ENCODE measurements at places on chromosomes 6 and 20. TPM values are rescaled to one million over a fixed set of nuclear protein-coding genes. Genes with fewer than 3 reads are reported as not detected.
A peak's percentile ranks its signal among the peaks of the same experiment; 100 is the strongest.

DNA sequence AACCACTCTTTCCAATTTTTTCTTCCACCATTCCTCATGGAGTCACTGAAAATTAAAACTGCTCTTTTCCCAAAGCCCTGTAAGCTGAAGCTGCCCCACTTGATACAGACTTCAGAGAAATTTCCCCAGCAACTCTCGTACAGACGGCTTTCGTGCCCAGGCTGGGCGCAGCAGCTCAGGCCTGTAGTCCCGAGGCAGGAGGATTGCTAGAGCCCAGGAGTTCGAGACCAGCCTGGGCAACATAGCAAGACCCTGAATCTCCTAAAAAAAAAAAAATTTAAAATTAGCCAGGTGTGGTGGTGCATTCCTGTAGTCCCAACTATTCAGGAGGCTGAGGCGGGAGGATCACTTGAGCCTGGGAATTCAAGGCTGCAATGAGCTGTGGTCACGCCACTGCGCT lies 6.6 kb downstream of the PPDPF start:
- H3K36me3 ChIP-seq = no peaks in the 10 kb centered on the region
- DNase-seq = peak; percentile 26
- no peak overlapping the region for H3K27ac ChIP-seq
- no peaks in the 10 kb centered on the region for H3K27me3 ChIP-seq
- no peak overlapping the region for H3K4me3 ChIP-seq
- H3K4me1 ChIP-seq = peaks cover 4% of the 10 kb centered on the region

DNA sequence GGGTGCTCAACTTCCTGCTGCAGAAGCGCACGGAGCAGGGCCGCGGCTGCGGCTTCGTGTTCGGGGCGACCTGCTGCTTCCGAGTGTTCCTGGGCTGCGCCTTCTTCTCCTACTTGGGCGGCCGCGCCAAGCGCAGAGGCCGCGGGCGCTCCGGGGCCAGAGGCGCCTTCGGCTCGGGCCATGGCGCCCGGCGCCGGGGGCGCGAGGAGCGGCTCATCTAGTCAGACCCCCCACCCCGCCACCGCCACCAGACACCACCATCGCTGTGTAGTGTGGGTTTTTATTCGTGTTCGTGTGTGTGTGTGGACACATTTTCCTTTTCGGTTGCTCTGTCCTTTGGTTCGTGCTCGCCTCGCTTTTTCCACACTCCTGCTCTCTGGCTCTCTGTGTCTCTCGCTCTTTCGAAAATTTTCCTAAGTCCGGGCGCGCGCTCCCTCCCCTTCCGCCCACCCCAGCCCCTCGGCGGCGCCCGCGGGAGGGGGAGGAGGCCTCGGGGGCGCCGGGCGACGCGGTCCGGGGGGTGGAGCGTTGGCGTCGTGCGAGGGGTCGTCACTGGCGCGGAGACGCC lies 38.1 kb downstream of the GNAS start:
- H3K27ac ChIP-seq = peak overlapping the region; percentile 78
- peak overlapping the region; percentile 98 for H3K4me3 ChIP-seq
- H3K27me3 ChIP-seq = no peaks in the 10 kb centered on the region
- H3K36me3 ChIP-seq = peaks cover 11% of the 10 kb centered on the region
- H3K4me1 ChIP-seq = peaks cover 29% of the 10 kb centered on the region

- H3K4me3 ChIP-seq = no peak overlapping the region
- DNase-seq = no peak
- H3K4me1 ChIP-seq = no peaks in the 10 kb centered on the region
- H3K27ac ChIP-seq = no peak overlapping the region
- H3K36me3 ChIP-seq = no peaks in the 10 kb centered on the region
Observed at GRCh38 chr20:52269321-52269720, 77.7 kb upstream of the ZFP64 start.

DNA sequence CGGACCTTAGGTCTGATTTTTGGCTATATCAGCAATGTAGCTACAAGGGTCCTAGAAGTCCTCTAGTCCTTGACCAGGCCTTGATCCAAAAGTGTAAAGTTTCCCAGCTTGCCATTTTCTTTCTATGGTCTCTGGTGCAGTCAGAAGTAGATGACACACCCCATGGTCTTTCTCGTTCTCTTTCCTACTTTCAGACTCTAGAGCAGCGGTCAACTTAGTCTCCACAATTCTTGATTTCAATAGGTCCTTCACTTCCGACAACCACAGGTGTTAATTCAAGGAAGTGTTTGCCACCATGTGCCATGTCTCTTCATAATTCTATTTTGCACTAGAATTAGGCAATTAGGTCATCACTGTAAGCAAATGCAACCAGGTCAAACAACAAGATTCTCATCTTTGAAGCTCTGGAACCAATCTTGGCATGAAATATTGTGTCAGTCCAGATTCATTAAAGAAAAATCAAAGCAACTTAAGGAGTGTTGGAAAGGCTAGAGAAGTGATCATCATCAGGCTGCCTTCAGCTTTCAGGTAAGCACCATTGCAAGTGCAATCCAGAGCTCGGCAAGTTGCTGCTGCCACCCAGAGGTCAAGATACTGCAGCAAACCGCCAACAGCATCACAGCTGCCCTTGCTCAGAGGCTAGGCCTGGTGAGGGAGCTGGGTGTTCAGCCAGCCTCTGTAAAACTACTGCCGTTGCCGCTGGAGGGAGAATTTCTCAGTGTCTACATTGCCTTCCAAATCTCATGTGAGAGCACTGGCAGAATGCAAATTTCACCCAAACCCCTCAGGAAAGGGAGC lies 5.6 kb upstream of the SYNE1 start:
- H3K4me3 ChIP-seq = no peak overlapping the region
- H3K36me3 ChIP-seq = no peaks in the 10 kb centered on the region
- peaks cover 21% of the 10 kb centered on the region for H3K4me1 ChIP-seq

GRCh38 chr6:73264446-73264845 lies 1.4 kb upstream of the KHDC1 start:
- H3K36me3 ChIP-seq = no peaks in the 10 kb centered on the region
- no peak for DNase-seq
- no peak overlapping the region for H3K27ac ChIP-seq
- no peaks in the 10 kb centered on the region for H3K27me3 ChIP-seq
- H3K4me1 ChIP-seq = peaks cover 28% of the 10 kb centered on the region

- DNase-seq = no peak
- H3K4me1 ChIP-seq = peaks cover 31% of the 10 kb centered on the region
- H3K27ac ChIP-seq = no peak overlapping the region
- no peaks in the 10 kb centered on the region for H3K36me3 ChIP-seq
- no peak overlapping the region for H3K4me3 ChIP-seq
Observed at GRCh38 chr6:39056191-39056590, 7.6 kb downstream of the GLP1R start.

DNA sequence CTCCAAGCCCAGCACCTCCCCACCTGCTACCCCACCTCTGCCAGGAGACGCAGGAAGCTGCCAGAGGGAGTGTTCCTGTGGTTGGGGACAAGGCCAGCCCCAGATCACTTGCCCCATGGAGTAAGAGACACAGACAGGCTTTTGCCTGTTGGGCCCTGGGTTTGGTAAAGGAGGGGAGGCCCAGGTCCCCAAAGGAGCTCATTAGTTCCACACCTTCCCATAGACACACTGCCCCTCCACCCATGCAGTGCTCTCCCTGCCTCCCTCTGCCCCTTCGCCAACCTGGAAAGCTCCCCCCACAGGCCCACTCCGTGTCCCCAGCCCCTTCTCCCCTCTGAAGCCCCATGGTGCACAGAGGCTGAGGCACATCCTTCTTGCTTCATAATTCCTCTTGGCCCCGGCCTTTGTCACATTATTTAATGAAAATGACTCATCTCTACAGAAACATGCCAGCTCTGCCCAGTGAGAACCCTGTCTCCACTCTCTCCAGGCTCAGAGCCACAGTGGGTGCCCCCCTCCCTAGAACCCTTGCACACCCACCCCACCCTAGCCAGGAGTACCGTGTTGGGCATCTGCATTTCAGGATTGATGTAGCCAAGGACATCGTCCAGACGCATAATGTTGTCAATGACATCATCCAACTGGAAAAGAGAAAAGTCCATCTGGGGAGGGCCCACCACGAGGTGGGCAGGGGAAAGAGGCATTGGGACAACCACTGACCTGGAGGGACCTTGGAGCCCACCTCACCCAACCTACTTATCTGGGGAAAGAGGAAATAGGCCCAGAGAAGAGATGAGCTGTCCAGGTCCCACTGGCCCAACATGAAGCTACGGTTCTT lies 46.0 kb downstream of the TFEB start:
- H3K4me1 ChIP-seq = peaks cover 20% of the 10 kb centered on the region
- peak overlapping the region; percentile 64 for H3K27ac ChIP-seq
- no peaks in the 10 kb centered on the region for H3K27me3 ChIP-seq
- no peak for DNase-seq

- H3K27me3 ChIP-seq = no peaks in the 10 kb centered on the region
- H3K36me3 ChIP-seq = peaks cover 7% of the 10 kb centered on the region
- H3K4me3 ChIP-seq = no peak overlapping the region
- H3K4me1 ChIP-seq = no peaks in the 10 kb centered on the region
- DNase-seq = no peak
Observed at GRCh38 chr20:8798505-8798904, 270.4 kb upstream of the PLCB4 start.

- H3K4me3 ChIP-seq = no peak overlapping the region
- peaks cover 3% of the 10 kb centered on the region for H3K27me3 ChIP-seq
- no peak for DNase-seq
- no peak overlapping the region for H3K27ac ChIP-seq
Observed at GRCh38 chr6:163113358-163113962, 301.1 kb upstream of the QKI start.

DNA sequence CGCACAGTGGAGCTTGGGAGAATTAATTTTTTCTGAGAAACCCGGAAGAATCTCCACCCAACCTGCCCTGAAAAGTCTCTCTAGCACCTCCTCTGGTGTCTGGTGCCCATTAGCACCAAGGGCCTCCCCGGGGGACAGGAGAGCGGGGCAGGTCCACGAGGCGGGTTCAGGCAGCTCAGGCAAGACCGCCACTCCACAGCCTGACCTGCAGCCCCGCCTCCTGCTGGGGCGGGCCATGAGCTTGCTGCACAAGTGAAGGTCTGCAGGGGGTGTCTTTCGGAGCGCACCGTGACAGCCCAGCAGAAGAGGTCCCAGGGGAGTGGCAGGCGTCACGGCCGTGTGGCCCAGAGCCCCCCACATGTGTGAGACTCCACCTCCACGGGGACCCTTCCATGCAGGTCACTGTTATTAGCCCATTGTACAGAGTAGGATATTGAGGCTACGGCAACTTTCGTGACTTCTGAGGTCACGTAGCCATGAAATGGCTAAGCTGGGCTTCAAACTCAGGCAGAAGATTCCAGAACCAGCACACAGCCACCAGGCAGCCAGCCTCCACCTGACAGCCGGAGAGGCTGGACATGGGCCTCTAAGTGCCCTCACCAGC lies 63.9 kb upstream of the SLCO4A1 start:
- H3K27ac ChIP-seq = no peak overlapping the region
- H3K4me3 ChIP-seq = no peak overlapping the region
- H3K4me1 ChIP-seq = peaks cover 4% of the 10 kb centered on the region
- DNase-seq = no peak
- no peaks in the 10 kb centered on the region for H3K36me3 ChIP-seq
- H3K27me3 ChIP-seq = peaks cover 39% of the 10 kb centered on the region

- DNase-seq = peak; percentile 93
- no peaks in the 10 kb centered on the region for H3K27me3 ChIP-seq
- peak within 1 kb of the TSS; percentile 97 for H3K27ac ChIP-seq
- peaks cover 44% of the 10 kb centered on the region for H3K4me1 ChIP-seq
- peak within 1 kb of the TSS; percentile 97 for H3K4me3 ChIP-seq
Observed at GRCh38 chr6:33313709-33314514, at the start of gene TAPBP. Gene TAPBP (minus strand): TSS chr6:33314078. CDS start chr6:33314041, 37 bp downstream.

- peak overlapping the region; percentile 92 for H3K27ac ChIP-seq
- no peak for DNase-seq
- H3K4me1 ChIP-seq = peaks cover 68% of the 10 kb centered on the region
- H3K4me3 ChIP-seq = peak overlapping the region; percentile 95
- H3K36me3 ChIP-seq = peaks cover 16% of the 10 kb centered on the region
Observed at GRCh38 chr6:31659649-31660380, 763 bp downstream of the C6orf47 start.

DNA sequence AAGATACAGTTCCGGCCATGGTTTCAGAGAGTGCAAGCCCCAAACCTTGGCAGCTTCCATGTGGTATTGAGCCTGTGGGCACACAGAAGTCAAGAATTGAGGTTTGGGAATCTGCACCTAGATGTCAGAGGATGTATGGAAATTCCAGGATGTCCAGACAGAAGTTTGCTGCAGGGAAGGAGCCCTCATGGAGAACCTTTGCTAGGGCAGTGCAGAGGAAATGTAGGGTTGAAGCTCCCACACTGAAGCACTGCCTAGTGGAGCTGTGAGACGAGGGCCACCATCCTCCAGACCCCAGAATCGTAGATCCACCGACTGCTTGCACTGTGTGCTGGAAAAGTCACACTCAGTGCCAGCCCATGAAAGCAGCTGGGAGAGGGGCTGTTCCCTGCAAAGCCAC lies 267.5 kb downstream of the OGFRL1 start:
- peaks cover 12% of the 10 kb centered on the region for H3K36me3 ChIP-seq
- DNase-seq = no peak
- H3K4me3 ChIP-seq = no peak overlapping the region
- H3K4me1 ChIP-seq = no peaks in the 10 kb centered on the region
- no peaks in the 10 kb centered on the region for H3K27me3 ChIP-seq

DNA sequence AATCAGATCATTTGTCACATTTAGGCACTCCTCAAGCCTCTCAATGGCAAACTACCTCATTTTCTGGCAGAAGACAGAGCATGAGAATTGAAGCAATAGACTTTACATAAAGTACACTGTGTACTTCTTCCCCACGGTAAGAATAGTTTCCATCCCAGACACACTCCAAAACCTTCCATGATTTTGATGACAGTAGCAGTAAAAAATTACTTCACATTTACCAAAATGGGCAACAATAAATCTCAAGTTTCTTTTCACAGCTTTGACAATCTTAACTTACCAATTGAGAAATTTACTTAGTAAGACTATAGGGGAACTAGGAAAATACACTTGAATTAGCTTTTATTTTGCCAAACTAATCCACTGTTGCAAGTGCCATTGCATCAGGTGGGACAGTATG lies 353.8 kb downstream of the HAO1 start:
- no peaks in the 10 kb centered on the region for H3K27me3 ChIP-seq
- H3K4me1 ChIP-seq = no peaks in the 10 kb centered on the region
- no peak overlapping the region for H3K4me3 ChIP-seq
- H3K27ac ChIP-seq = no peak overlapping the region

- H3K36me3 ChIP-seq = no peaks in the 10 kb centered on the region
- H3K27ac ChIP-seq = no peak overlapping the region
- no peak for DNase-seq
- H3K4me1 ChIP-seq = peaks cover 2% of the 10 kb centered on the region
- H3K4me3 ChIP-seq = no peak overlapping the region
Observed at GRCh38 chr6:39309942-39310531, 4.2 kb downstream of the KCNK17 start.

- peaks cover 64% of the 10 kb centered on the region for H3K27me3 ChIP-seq
- DNase-seq = no peak
- H3K36me3 ChIP-seq = peaks cover 23% of the 10 kb centered on the region
- peaks cover 43% of the 10 kb centered on the region for H3K4me1 ChIP-seq
- H3K4me3 ChIP-seq = peak overlapping the region; percentile 92
- H3K27ac ChIP-seq = peak overlapping the region; percentile 78
Observed at GRCh38 chr6:6008089-6008647, 1.4 kb upstream of the NRN1 start.

GRCh38 chr20:45792317-45793118 lies 764 bp downstream of the DNTTIP1 start:
- no peak for DNase-seq
- H3K4me3 ChIP-seq = peak overlapping the region; percentile 96
- peaks cover 10% of the 10 kb centered on the region for H3K4me1 ChIP-seq
- peak overlapping the region; percentile 93 for H3K27ac ChIP-seq
- no peaks in the 10 kb centered on the region for H3K27me3 ChIP-seq

- no peak overlapping the region for H3K4me3 ChIP-seq
- no peak overlapping the region for H3K27ac ChIP-seq
- H3K36me3 ChIP-seq = no peaks in the 10 kb centered on the region
Observed at GRCh38 chr6:134193536-134194498, 124.1 kb downstream of the SGK1 start.

ZSCAN26 gene
- total RNA-seq = 6.7 TPM

CLPSL2 gene
- total RNA-seq = not detected

UST gene
- total RNA-seq = 3.0 TPM

TINAG gene
- total RNA-seq = not detected

BHLHE23 gene
- not detected for total RNA-seq

COL9A1 gene
- not detected for total RNA-seq
